ENCODE measurements at places on chromosomes 7 and 10.
A peak's percentile ranks its signal among the peaks of the same experiment; 100 is the strongest.

DNA sequence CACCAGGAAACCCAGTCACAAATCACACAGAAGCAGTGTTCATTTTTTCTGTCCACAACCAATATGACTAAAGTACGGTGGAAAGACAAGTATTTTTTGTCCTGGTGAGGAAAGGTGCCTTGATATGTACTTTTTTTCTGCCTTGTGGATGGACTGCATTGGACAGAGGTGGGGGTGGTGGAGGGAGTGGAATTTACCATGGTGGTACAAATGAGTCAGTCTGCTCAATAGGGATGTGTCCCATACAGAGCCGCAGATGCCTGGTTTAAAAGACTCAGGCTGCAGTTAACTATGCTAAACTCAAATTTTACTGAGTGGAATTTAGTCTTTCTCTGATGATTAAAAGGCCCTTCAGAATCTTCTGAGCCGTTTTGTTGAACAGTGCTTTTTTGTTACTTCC is 674.5 kb upstream of the GALNT17 start:
- DNase-seq, result no peak

DNA sequence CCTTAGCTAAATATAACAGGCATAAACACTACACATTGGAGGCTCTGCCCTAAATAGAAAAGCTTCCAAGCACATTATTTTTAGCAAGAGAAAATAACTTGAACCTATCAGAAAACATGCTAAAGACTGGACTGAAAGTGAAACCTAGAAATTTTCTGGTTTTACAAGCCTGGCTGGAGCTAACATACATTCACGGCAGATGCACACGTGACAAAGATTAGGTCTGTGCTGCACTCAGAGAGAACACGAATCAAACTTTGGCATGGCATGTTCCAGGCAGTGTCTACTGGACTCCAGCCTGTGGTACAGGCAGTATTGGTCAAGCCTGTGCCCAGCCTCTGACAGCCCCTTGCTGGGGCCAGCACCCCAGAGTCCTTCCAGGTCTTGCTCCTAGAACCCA is 94.1 kb upstream of the PCBD1 start:
- no peak for DNase-seq

- DNase-seq, result no peak
Measured at GRCh38 chr10:409408-410040, 274.3 kb downstream of the ZMYND11 start.

DNA sequence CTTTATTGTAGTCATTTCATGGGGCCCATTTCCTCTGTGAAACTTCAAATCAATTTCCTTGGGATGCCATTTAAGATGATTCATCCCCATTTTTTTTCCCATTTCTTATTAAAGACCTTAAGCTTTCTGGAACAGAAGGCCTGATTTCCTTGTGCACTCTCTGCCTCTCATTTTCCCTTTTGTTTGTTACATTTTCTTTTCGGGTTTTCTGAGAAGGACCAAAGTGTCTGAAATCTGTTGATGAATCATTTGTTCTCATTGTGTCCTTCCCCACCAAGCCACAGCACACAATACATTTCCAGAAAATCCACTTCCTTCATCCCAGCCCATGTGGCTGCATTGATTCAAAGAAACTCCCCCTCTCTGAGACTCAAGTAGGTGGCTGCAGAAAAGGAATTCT is 372.4 kb downstream of the SFMBT2 start:
- DNase-seq, result no peak

- peak; percentile 32 for DNase-seq
Measured at GRCh38 chr7:137130751-137131158, 212.8 kb downstream of the PTN start.

- peak; percentile 52 for DNase-seq
Measured at GRCh38 chr7:134514663-134515062, 12.7 kb upstream of the AKR1B10 start.

GRCh38 chr7:46279290-46279689 is 358.2 kb upstream of the IGFBP3 start:
- DNase-seq, result no peak

GRCh38 chr7:79282882-79283602 is 170.4 kb downstream of the MAGI2 start:
- DNase-seq, result peak; percentile 70

DNA sequence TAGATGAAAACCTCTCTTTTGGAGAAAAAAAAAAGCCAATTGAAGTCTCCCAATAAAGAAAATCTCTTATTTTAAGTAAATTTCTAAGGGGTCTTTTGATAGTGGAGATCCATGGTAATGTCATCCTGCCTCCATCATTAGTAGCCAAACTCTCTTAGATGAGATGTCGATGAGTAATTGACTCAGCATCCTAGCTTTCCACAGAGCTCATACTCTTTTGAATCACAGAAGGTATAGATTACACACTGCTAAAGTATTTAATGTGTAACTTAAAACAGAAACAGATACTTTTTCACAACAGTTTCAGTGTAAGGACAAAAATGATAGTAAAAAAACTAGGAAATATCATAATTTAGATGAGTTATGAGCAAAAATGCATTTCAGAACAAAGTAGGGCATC is 19.4 kb downstream of the MAGI2 start:
- peak; percentile 5 for DNase-seq

- no peak for DNase-seq
Measured at GRCh38 chr7:73618538-73618937, 5.8 kb downstream of the MLXIPL start.

DNA sequence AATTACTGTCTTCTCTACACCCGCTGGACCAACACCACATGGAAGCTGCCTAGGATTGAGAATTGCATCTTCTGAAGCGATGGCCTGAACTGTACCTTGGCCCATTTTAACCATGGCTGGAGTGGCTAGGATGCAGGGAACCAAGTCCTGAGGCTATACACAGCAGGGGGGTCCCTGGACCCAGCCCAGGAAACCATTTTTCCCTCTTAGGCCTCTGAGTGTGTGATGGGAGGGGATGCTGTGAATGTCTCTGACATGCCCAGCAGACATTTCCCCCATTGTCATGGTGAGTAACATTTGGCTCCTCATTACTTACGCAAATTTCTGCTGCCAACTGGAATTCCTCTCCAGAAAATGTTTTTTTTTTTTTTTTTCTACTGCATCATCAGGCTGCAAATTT is 822.7 kb downstream of the PCDH15 start:
- DNase-seq, result no peak

DNA sequence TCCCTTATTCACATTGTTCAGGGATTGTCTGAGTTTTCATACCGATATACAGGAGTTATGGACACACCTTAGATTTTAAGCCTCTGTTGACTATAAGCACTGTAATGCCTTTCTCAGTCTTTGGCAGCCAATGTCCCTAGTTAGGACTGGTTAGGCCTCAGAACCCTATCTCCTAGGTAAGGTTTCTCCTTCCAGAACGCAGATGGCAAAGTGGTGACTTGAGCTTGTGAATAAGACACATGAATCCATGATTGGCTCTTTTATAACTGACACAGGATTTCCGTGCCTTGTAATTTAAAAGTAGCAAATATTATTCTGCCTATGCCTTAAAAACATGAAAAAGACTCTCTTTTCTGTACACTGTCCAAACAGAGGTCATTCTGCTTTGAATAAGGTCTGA is 12.5 kb upstream of the RNF148 start:
- no peak for DNase-seq

GRCh38 chr7:36637417-36637816 is 86.9 kb downstream of the AOAH start:
- DNase-seq, result no peak

DNA sequence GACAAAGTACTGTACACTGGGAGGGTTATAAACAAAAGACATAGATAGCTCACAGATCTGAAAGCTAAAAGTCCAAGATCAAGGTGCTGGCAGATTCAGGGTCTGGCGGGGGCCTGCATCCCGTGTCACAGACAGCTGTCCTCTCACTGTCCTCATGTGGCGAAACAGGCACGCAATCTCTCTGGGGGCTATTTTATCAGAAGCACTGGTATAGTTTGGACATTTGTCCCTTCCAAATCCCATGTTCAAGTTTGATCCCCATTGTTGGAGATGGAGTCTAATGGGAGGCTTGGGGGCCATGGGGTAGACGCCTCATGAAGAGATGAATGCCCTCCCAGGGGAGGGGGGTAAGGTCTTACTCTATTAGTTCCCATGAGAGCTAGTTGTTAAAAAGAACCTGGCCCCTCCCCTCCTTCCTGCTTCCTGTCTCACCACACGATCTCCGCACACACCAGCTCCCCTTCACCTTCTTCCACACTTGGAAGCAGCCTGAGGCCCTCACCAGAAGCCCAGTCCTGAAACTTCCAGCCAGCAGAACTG is 72.5 kb upstream of the UCN3 start:
- no peak for DNase-seq

GRCh38 chr10:58555170-58555929 is 42.7 kb downstream of the BICC1 start:
- no peak for DNase-seq

- DNase-seq, result no peak
Measured at GRCh38 chr7:49771427-49772176, 1.8 kb upstream of the VWC2 start.

DNA sequence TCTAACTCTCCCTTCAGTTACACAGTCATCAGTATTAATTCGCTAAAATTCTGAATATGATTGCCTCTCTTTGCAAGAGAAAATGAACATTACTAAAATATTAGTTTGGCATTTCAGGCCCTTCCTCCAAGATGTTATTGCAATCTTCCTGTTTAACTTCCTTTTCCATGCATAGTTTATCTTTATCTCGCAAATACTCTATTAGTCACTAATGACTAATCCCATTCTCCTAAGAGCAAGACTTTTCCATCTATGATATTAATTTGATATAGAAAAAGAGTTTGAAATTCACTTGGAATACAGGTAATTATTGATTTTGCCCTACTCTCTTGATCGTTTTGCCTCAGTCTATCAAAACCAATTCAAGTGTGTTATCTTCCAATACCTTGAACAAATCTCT is 41.8 kb upstream of the SEMA3A start:
- peak; percentile 63 for DNase-seq

DNA sequence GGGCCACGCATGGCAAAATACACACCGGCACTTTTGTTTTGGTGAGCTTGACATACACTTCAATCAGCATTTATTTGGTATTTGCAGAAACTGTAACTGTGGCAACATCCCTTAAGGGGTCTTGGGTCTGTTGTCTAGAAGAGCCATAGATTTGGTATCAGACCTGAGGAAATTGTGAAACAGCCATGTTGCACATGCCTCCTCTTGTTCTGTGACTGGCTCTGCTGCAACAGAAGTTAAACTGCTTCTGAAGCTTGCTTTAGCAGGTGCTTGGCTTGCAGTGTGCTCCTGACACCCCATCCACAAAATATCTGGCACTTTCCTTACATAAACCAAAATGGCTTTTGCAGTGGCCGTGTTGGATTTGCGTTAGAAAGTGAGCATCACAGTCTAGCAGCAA is 247.3 kb downstream of the GATA3 start:
- no peak for DNase-seq

GRCh38 chr7:105205592-105206237 is 183.0 kb downstream of the SRPK2 start:
- no peak for DNase-seq

DNA sequence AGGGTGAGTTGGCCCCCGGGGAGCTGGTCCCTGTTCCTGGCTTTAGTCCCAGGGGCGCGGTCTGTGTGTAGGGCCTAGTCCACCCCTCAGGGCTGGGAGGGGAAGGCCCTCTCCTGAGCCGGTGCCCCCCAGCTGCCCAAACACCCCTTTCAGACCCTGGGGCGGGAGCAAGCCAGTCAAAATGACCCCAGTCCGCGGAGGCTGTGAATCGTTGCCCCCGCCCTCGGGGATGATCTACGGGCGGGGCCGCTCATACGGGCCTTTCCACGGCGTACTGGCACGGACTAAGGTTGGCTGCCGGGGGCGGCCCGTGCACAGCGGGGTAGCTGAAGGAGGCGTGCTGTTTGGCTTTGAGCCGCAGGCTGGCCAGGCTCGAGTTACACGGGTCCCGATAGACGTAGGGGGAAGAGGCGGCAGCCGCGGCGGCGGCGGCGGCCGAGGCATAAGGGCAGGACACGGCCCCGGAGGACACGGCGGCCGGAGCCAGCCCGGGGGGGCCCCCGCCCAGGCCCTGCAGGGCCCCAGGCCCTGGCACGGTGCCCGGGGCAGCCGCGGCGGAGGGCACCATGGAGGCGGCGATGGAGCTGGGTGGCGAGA is 4.3 kb downstream of the ELOVL3 start:
- peak; percentile 67 for DNase-seq

- no peak for DNase-seq
Measured at GRCh38 chr7:111138193-111138569, 47.3 kb downstream of the LRRN3 start.

DNA sequence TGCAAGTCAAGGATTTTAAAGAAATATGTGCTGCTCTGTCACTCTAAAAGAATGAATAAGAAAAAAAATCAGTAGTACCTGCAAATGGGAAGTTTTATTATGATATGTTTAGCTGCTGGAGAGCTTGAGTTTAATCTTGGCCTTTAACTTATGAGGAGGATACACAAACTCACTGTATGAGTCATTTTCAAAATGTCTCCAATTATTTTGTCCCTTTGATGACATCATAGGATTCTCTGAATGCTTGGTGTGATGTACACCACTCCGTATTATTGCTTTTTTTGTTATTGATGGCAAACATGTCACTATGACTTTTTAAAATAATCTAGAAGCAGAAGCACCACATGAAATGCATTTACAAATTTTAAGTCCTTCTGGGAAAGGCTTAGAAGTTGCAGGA is 125.8 kb downstream of the RALA start:
- no peak for DNase-seq

DNA sequence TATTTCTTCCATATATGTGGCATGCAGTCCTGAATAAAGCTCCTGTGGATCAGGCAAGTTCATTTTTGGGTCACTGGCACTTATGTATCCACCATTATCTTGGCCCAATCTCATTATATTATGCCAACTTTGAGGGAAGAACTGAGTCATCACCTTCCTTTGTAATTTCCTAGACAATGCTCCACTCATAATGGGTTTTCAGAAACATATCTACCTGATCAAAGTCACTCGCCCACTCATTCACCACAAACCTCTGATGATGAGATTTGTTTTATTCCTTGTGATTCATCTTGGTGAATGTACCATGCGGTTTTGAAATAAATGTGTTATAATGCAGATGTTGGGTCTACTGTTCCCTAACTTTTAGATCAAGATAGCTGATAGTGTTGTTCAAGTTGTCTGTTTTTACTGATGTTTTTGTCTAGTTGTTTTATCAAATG is 525.8 kb downstream of the KIF20B start:
- peak; percentile 93 for DNase-seq

GRCh38 chr10:74967911-74968666 is 141.7 kb downstream of the KAT6B start:
- peak; percentile 15 for DNase-seq

GRCh38 chr10:17453373-17454091 is 863 bp downstream of the ST8SIA6 start:
- peak; percentile 59 for DNase-seq

GRCh38 chr7:4745971-4746919 is 29.2 kb upstream of the AP5Z1 start:
- peak; percentile 49 for DNase-seq

GRCh38 chr10:113566888-113567287 is 14.0 kb downstream of the HABP2 start:
- no peak for DNase-seq

DNA sequence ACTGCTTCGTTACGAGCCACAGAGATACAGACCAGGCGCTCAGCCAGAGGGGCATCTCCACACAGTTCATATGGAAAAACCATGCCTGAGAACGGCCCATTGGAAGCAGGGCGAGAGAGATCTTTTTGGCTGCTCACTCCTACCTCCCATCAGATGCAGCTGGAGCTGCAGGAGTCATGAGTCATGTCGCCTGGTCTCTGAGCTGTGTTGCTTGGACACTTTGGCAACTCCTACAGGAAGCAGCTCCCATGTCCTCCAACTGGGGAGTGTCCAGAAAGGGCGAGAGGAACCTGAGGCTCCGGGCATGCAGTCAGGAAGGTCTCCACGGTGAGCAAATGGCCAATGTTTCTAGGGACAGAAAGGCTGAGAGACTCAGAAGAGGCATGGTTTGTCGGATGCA is 24.9 kb downstream of the INSIG1 start:
- DNase-seq, result no peak
